A549 treated with CORT108297 at 1 μM for 4 hours (cell line): ENCODE measurements at places on chromosomes 11 and 22. TPM values are rescaled to one million over a fixed set of nuclear protein-coding genes. Genes with fewer than 3 reads are reported as not detected.

The FOLR2 gene
- total RNA-seq, result not detected in 5 replicates

The E2F8 gene
- 5.5 to 6.8 TPM (median 6.2 TPM) in 5 replicates for total RNA-seq

The TTC36 gene
- not detected in 5 replicates for total RNA-seq

The JHY gene
- total RNA-seq, result 3.2 to 4.3 TPM (median 3.3 TPM) in 5 replicates

The EED gene
- 25.2 to 32.3 TPM (median 26.6 TPM) in 5 replicates for total RNA-seq

The THYN1 gene
- 15.7 to 19.6 TPM (median 17.7 TPM) in 5 replicates for total RNA-seq

The SHISAL1 gene
- total RNA-seq, result 5.4 to 6.7 TPM (median 6.1 TPM) in 5 replicates

The ANKRD42 gene
- 7.5 to 9.9 TPM (median 9.1 TPM) in 5 replicates for total RNA-seq

The MS4A6E gene
- total RNA-seq, result not detected in 5 replicates

The MMP13 gene
- total RNA-seq, result 0.05 TPM in 2 of 5 replicates, not detected in the others

The SCGB1A1 gene
- 0.23 to 0.45 TPM in 2 of 5 replicates, not detected in the others for total RNA-seq

The MMP27 gene
- not detected in 5 replicates for total RNA-seq

The SIAE gene
- total RNA-seq, result 13.8 to 15.8 TPM (median 14.0 TPM) in 5 replicates

The XNDC1N gene
- 3.0 to 4.1 TPM (median 3.4 TPM) in 5 replicates for total RNA-seq

The RCOR2 gene
- total RNA-seq, result 0.87 to 1.3 TPM (median 1.1 TPM) in 5 replicates

The C22orf23 gene
- 0.16 to 0.29 TPM (median 0.22 TPM) in 5 replicates for total RNA-seq

The OTOG gene
- total RNA-seq, result not detected in 5 replicates

The RELT gene
- total RNA-seq, result 6.0 to 10.3 TPM (median 9.0 TPM) in 5 replicates

The SELENOO gene
- total RNA-seq, result 11.5 to 21.2 TPM (median 20.3 TPM) in 5 replicates

The PPFIBP2 gene
- 12.9 to 14.6 TPM (median 13.5 TPM) in 5 replicates for total RNA-seq

The PAAF1 gene
- total RNA-seq, result 10.8 to 12.7 TPM (median 11.6 TPM) in 5 replicates

The MRGPRX2 gene
- not detected in 5 replicates for total RNA-seq

The OR8D4 gene
- total RNA-seq, result not detected in 5 replicates

The RPUSD4 gene
- 17.8 to 18.6 TPM (median 18.3 TPM) in 5 replicates for total RNA-seq

The GAS2 gene
- total RNA-seq, result 0.68 to 1.4 TPM (median 0.92 TPM) in 5 replicates

The TOP3B gene
- total RNA-seq, result 12.9 to 16.9 TPM (median 14.9 TPM) in 5 replicates

The SERPIND1 gene
- 0.05 to 0.08 TPM in 2 of 5 replicates, not detected in the others for total RNA-seq

The TMEM191C gene
- total RNA-seq, result 0.65 to 2.0 TPM (median 1.4 TPM) in 5 replicates

The APIP gene
- total RNA-seq, result 21.0 to 28.0 TPM (median 21.9 TPM) in 5 replicates

The CAPN5 gene
- 6.8 to 9.8 TPM (median 8.6 TPM) in 5 replicates for total RNA-seq

The NCR3LG1 gene
- 1.7 to 2.6 TPM (median 2.3 TPM) in 5 replicates for total RNA-seq
